ENCODE measurements at places on chromosomes 12 and 14.

DNA sequence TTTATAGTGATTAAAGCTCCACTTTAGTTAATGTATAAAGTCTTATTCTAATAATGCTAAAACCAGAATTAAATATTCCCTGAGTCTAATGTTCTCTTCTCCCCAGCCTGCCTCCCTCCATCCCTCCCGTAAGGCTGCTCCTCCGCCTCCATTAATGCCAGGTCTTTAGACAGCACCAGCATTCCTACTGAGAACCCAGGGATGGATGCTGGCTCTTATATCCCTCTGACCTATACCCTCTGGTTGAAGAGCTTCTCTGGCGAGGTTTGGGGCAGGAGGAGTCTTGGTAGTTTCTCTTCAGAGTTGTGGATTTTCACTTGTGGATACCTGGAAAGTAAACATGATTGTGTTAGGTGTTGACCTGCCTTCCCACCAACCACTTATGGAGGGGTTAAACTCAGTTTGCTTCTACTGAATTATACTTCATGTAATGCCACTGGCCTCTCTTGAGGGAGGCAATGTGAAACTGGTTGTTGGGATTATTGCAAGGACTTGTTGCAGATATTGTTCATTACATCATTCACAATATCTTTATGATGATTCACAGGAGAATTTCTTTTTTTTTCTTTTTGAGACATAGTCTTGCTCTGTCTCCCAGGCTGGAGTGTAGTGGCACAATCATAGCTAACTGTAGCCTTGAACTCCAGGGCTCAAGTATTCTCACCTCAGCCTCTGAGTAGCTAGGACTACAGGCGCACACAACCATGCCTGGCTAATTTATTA, 11.1 kb upstream of the SMAGP start:
- no peak for DNase-seq

GRCh38 chr12:65934480-65935115, 110.3 kb downstream of the HMGA2 start:
- no peak for DNase-seq

DNA sequence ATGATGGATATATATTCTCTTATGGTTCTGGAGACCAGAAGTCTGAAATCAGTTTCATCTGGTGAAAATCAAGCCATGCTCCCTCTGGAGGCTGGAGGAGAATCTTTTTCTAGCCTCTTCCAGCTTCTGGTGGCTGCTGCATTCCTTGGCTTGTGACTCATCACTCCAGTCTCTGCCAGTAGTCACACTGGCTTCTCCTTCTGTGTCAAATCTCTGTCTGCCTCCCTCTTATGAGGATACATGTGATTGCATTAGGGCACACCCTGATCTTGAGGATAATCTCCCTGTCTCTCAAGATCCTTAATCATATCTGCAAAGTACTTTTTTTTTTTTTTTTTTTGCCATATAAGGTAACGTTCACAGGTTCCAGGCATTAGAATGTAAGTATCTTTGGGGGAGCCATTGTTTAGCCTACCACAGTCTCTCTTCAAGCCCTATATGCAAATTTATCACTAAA, 17.7 kb downstream of the DNAL1 start:
- no peak for DNase-seq

GRCh38 chr14:100660882-100661635, 65.6 kb upstream of the DLK1 start:
- DNase-seq = no peak

DNA sequence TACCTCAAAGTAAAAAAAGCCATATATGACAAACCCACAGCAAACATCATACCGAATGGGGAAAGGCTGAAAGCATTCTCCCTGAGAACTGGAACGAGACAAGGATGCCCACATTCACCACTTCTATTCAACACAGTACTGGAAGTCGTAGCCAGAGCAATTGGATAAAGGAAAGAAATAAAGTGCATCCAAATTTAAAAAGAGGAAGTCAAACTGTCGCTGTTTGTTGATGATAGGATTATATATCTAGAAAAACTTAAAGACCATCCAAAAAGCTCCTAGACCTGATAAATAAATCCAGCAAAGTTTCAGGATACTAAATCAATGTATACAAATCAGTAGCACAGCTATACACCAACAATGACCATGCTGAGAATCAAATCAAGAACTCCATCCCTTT, 5.2 kb downstream of the NDUFA12 start:
- no peak for DNase-seq

DNA sequence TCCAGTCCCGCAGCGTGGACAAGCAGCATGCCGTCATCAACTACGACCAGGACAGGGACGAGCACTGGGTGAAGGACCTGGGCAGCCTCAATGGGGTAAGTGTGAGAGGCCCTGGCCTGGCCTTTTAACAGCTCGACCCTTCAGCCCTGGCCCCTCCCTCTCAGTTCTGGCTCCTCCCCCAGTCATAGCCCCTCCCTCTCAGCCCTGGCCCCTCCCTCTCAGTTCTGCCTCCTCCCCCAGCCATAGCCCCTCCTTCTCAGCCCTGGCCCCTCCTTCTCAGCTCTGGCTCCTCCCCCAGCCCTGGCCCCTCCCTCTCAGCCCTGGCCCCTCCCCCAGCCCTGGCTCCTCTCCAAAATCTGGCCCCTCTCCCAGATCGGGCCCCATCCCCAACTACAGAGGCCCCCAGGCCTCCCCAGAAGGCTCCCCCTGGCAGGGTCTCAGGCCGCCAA, 11.2 kb downstream of the CEP170B start:
- DNase-seq = peak; percentile 32

- no peak for DNase-seq
Measured at GRCh38 chr12:62372825-62373224, 93.8 kb upstream of the MON2 start.

DNA sequence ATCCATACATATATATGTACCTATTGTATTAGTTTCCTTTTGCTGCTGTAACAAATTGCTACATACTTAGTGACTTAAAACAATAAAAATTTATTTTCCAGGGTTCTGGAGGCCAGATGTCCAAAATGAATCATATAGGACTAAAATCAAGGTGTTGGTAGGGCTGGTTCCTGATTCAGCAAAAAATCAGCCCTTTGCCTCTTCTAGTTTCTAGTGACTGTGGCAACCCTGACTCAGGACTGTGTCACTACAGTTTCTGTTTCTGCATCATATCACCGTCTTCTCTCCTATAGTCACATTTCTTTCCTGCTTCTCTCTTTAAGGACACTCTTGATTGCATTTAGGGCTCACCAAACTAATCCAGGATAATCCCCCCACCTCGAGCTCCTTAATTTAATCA, 386.3 kb upstream of the TBX3 start:
- no peak for DNase-seq

- no peak for DNase-seq
Measured at GRCh38 chr12:113930249-113930648, 35.9 kb downstream of the RBM19 start.

DNA sequence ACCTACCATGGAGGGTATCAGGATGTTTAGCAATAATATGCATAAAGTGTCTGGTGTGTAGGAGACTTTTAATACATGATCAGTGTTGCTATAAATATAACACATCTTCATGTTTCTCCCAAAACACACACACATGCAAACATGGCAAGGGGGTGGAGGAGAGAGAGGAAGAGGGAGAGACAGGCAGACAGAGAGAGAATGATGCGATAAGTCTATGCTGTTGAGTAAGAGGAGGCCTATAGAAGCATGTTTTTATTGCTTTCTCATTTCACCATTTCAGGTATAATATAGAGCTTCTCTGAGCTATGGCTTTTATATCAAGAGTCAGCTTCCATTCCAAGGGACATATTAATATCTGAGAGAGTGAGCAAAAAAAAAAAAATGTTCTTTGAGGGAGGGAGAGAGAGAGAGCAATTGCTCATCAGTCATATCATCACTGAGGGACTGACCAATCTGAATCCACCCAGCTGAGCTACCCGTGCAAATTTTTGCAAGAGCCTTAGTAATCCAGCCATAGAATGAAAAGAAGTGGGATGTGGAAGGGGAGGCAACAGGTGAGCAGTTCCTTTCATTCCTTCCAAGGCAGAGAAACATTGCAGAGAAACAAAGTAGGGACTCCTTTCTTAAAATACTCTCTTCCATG, 54.8 kb upstream of the RASSF8 start:
- no peak for DNase-seq

GRCh38 chr14:51157012-51157411, 62.1 kb upstream of the TRIM9 start:
- DNase-seq = no peak

DNA sequence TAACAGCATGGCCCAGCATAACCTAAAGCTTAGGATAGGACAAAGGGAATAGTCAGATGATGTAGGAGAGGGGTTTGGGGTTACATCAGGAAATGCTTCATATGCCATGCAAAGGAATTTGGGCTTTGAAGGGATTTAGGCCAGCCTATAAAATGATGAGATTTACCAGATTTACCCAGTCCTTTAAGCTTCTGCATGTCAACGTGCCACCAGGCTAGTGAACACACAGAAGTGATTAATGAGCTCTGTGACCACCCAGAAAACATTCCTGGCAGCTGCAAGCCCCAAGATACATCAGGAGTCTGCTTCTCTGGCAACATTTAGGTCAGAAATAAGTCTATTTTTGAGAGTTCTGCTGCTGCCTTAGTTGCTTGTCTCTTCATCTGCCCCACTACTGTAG, 118.3 kb downstream of the LRIG3 start:
- no peak for DNase-seq

- no peak for DNase-seq
Measured at GRCh38 chr14:81062816-81063215, 107.4 kb downstream of the TSHR start.

DNA sequence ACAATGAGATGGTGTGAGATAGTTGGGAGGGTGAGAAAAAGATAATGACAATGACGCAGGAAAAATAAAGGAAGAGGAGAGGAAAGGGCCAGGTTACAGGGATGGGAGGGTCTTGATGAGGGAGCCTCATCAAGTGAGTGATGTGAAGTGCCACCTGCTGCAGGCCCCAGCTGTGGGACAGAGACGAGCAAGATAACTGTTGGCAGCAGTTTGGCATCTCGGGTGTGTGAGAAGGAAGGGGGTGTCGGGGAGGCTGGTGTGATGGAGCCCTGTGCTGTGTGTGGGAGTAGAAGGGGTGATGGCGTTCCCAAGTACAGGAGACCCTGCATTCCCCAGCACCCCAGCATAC, 11.4 kb upstream of the TAC3 start:
- no peak for DNase-seq

- DNase-seq = no peak
Measured at GRCh38 chr12:99257672-99258071, 389.9 kb upstream of the GARIN6 start.

GRCh38 chr12:88172844-88173407, 30.8 kb downstream of the TMTC3 start:
- DNase-seq = no peak

DNA sequence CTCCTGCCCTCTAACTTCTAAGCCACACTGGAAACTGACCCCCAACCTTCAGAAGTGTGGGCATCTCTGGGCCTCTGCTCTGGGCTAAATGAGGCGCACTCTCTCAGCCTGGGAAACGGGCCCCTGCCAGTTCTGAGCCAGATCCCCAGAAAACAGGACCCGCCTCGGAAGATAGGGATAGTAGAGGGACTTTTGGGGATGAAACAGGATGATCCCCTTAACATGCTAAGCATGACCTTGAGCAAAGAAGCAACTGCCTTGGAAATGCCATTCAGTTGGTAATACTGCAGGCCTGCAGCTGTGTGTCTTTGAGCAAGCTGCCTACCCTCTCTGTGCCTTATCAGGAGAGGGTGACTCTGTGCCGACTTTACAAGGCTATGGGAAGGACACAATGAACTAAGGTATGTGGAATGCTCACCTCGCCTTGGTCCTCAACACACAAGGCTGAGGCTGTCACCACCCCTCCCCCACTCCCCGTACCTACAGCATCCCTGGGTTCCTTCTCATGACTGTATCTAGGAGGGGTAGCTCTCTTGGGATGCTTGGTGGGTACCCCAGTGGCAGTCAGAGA, 54.0 kb downstream of the NCOR2 start:
- DNase-seq = no peak

GRCh38 chr14:32304296-32304695, 24.8 kb upstream of the AKAP6 start:
- no peak for DNase-seq

DNA sequence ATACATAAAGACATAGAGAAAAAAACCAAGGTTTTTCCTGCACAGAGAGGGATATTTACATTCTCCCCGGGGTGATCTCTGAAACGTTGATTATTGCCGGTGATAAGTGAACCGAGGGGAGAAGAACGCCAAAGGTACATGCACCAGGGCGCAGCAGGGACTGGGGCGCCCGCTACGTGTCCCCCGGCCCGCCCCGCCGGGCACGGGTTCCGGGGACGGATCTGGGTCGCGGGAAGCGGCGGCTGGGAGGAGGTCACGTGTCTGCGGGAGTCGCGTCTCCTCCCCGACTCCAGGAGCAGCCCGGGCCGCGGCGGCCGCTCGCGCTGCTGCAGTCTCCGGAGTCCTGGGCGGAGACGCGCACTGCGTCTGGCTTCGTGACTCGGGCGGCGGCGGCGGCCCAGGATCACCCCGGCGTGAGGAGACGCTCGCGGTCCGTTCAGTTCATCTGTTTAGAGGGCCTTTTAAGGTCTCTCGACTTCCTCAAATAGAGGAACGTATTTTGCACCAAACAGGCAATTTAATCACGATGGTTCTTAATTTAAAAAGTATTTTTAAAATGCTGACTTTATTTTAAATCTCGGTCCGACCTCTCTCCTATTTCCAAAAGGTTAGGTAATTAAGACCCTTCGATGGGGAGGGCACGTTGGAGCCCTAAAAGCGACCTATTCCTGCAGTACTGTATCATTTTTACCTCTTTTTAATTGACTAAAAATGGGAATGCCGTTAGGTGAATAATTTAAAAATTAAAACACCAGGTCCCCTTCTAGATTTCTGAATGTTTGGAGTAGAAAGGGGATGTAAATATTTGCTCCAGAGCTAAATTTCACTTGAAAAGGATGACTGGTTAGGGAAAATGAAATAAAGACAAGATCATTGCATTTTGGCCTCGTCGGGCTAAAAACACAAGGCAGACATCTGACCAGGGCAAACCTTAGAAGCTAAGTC, 1.8 kb upstream of the BHLHE41 start:
- no peak for DNase-seq

DNA sequence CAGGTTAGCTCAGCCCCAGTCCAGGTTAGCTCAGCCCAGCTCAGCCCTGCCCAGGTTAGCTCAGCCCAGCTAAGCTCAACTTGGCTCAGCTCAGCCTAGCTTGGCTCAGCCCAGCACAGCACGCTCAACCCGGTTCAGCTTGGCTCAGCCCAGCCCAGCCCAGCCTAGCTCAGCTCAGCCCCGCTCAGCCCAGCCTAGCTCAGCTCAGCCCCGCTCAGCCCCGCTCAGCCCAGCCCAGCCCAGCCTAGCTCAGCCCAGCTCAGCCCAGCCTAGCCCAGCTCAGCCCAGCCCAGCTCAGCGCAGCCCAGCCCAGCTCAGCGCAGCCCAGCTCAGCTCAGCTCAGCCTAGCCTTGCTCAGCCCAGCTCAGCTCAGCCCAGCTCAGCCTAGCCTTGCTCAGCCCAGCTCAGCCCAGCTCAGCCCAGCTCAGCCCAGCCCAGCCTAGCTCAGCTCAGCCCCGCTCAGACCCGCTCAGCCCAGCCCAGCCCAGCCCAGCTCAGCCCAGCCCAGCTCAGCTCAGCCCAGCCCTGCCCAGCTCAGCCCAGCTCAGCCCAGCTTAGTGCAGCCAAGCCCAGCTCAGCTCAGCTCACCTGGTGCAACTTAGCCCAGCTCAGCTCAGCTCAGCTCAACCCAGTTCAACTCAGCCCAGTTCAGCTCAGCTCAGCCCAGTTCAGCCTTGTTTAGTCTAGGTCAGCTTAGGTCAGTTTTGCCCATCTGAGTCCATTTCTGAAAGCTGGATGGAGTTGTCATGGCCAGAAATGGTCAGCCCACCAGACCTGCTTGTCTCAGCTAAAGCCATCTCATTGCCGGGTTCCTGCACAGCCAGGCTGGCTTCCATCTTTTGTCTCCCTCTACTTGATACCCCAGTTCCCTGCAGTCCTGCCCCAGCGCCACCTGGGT, 333.6 kb downstream of the TMEM121 start:
- DNase-seq = no peak

GRCh38 chr12:90757957-90758356, 197.0 kb downstream of the CCER1 start:
- DNase-seq = no peak

All from naive thymus-derived CD4-positive, alpha-beta T cell (primary cell).